ENCODE measurements at places on chromosomes 11 and 22.

DNA sequence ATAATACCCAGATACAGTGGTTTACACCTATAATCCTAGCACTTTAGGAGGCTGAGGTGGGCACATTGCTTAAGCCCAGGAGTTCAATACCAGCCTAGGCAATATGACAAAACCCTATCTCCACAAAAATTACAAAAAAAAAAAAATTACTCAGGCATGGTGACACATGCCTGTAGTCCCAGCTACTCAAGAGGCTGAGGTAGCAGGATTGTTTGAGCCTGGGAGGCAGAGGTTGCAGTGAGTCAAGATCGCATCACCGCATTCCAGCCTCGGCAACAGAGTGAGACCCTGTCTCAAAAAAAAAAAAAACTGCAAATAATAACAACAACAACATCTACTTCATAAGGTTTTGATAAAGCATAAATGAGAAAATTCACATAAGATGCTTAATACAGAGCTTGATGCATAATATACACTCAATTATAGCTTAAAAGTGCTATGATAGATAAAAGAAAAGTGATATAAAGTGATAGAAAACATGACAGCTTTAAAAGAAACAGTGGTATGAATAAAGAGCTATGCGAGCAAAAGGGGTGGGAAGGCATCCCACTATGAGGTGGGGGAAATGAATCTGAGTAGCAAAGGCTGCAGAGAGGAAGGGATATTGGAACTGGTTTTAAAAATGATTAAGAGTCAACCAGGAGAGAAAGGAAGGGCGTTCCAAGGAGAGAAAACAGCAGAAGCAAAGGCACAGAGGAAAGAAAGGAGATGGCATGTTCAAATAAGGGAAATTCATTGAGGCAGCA, 197.6 kb downstream of the KIF18A start:
- DNase-seq, result peak; percentile 73

GRCh38 chr11:127507851-127508250, 507.3 kb upstream of the KIRREL3 start:
- no peak for DNase-seq

DNA sequence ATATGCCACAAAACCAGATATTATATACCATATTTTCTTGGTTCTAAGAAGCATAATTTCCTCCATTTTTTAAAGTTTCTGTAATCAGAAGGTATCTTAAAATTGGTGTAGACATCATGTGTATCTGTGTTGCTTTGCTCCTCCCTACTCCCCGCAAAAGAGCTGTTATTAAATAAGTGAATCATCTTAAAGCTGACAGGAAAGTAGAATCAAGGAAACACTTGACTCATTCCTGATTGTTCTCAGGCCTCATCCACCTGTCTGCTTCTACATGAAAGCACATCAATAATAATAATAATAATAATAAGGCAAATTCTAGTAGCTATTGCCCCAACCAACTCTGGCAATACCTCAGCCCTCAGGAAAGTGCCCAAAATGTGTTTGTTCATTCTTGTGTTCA, 26.2 kb upstream of the GUCY1A2 start:
- DNase-seq, result peak; percentile 59

- DNase-seq, result peak; percentile 47
These were observed 36.9 kb upstream of the SLC36A4 start for GRCh38 chr11:93234602-93235207.

- no peak for DNase-seq
These were observed 254.6 kb downstream of the BUD13 start for GRCh38 chr11:116518141-116518540.

DNA sequence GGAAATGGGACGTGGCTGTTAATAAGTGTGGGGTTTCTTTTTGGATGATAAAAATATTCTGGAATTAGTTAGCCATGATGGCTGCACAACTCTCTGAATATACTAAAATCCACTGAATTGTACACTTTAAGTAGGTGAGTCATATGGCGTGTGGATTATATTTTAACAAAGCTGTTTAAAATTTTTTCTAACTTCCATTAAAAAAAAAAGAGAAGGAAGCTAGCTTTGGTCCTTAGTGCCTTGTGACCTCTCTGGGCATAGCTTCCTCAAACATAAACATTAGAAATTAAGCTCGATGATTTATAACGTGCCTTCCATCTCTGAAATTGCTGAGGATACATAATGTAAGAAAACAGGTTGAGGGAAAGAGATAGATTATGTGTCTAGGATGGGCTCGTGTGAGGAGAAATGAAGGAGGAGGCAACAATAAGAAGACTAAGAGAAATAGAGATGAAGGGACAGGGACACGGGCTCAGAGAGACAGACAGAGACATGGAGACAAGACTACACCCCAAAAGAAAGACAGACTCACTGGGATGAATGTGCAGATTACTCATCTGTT, 20.0 kb downstream of the IRAG1 start:
- DNase-seq, result no peak

DNA sequence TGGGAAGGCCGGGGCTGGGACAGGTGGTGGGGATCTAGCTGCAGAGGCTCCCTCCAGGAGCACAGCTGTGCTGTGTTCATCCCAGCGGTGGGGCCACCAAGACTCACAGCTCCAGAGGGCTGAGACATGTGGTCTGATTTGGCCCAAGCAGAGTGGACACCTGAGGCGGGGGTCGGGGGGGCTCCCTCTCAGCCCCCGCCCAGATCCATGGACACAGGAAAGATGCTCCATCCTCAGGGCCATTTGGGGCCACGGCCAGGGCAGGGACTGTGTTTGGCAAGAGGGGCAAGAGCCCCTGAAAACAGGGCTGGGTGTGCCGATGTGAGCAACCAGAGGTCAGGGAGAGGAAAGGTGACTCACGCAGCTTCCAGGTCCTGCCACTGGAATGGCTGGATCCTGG, 219.4 kb downstream of the BRD1 start:
- DNase-seq, result no peak

- no peak for DNase-seq
These were observed 3.3 kb downstream of the MRPL49 start for GRCh38 chr11:65125197-65126056.

- DNase-seq, result no peak
These were observed 1155.9 kb downstream of the TBC1D22A start for GRCh38 chr22:47918276-47918921.

Data from NCI-H226 (cell line).